ENCODE measurements at places on chromosomes 1 and 21.

DNA sequence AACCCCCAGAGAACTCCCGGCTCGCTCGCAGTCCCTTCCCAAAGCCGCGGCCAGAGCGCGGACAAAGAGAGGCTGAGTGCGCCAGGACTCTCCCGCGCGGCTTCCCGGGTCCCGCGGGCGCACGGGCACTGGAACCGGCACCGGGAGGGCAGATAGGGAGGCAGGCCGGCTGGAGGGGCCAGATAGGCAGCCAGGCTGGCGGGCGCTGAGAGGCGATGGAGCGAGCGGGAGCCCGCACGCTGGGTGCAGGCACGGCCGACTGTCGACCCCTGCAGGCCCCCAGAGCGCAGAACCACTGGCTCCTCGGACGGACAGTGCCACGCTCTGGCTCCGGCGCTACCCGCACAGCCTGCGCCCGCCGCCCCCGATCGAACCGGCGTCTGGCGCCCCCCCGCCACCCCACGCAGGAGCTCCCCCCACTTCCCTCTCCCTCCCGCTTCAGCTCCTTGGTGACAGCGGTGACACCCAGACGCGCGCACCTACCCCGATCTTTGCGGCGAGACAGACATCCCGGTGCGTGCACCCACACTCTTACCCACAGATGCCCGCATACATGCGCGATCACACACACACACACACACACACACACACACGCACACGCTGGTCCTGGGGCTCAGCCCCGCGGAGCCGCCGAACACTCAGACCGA is 534 bp downstream of the SLC6A9 start:
- DNase-seq: peak; percentile 5

GRCh38 chr1:47906527-47907176 is 90.5 kb downstream of the TRABD2B start:
- DNase-seq: no peak

GRCh38 chr1:10507111-10507879 is 32.5 kb downstream of the PEX14 start:
- DNase-seq: no peak

DNA sequence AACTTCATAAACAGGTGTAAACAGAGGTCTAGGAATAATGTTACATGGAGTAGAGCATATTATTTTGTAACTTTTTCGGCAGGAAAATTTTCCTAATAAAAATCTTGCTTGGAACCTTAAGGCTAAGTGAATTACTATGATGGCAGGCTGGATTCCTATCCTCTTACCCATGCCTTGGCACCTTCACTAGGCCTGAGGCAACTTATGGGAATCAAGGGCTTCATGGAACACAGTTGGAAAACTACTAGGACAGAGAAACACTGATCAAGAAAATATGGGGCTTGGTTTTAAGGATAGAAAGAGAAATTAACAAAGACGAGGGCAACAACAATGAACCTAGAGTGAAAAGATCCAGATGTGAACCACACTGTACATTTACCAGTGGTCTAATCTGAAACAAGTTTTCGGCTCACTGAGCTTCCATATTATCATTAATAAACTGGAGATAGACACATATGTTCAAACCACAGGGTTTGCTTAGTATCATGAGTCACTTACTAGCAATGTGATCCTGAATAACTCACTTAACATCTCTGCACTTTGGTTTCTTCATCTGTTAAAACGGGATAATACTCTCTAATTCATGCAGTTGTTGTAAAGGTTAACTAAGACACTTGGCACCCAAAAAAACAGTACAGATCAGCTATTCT is 68.5 kb downstream of the GPATCH2 start:
- DNase-seq: no peak

- no peak for DNase-seq
Observed at GRCh38 chr1:66951513-66951912, 26.7 kb downstream of the MIER1 start.

- no peak for DNase-seq
Observed at GRCh38 chr1:205344066-205344928, 12.4 kb downstream of the KLHDC8A start.

DNA sequence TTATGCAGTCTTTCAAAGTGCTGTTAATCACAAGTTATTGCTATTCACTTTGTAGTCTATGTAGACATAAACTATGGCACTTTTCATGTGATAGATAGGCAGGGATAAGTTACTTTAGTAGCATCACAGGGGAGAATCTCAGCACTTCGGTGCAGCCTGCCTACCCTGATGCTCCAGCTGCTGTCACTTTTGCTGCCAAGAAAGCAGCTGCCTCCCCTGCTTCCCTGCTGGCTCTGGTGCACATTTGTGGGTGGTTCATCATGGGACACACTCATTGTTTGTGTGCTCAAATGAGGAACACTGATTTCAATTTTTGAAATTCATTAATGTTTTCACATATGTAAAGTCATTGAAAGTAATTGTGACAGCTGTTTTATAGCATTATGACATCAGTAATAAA is 272.6 kb downstream of the S1PR1 start:
- DNase-seq: no peak

GRCh38 chr1:25809283-25809926 is 9.4 kb downstream of the SELENON start:
- no peak for DNase-seq

- no peak for DNase-seq
Observed at GRCh38 chr1:167524651-167525050, 6.3 kb upstream of the CD247 start.

- DNase-seq: no peak
Observed at GRCh38 chr21:35509001-35509704, 460.1 kb upstream of the RUNX1 start.

DNA sequence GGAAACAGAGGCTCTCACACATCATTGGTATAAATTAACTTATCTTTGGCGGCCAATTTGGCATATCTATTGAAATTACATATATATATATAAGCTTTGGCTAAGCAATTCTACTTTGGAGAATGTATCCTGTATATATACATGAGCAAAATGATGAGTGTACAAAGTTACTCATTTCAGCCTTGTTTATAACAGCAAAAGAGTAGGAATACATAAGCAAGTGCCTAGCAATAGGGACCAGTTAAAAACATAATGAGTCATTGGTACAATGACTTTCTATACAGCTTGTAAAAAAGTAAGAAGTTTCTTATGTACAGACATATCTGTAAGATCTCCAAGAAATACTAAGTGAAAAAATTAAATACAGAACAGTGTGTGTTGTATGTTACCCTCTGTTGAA is 190.8 kb downstream of the LTN1 start:
- no peak for DNase-seq

DNA sequence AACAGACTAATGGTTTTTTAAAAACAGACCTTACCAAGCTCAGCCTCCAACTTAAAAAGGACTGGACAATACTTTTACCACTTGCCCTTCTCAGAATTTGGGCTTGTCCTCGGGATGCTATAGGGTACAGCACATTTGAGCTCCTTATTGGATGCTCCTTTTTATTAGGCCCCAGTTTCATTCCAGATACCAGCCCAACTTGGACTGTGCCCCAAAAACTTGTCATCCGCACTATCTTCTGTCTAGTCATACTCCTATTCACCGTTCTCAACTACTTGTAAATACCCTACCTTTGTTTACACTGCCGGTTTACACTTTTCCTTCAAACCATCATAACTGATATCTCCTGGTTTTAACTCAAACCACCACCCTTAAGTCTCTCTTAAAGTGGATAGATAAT is 17.9 kb upstream of the ANKRD13C start:
- no peak for DNase-seq

- no peak for DNase-seq
Observed at GRCh38 chr21:34606051-34606450, 8.9 kb downstream of the RCAN1 start.

DNA sequence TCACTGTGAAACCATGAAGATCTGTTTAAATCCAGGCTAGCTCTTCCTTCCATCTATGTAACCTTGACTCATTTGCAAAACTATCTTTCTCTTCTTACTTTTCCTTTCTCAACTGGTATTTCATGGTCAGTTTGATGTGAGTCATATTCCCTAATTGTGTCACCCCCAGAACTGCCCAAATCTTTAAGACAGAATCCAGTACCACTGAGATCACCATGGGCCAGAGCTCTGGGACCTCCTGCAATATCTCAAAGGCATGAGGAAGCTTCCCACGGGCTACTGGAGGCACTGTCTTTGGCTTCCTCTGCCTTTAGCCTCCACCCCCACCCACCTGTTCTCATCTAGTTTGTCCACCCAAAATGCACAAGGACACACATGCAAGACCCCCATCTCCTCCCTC is 274.4 kb upstream of the FMN2 start:
- no peak for DNase-seq

- DNase-seq: no peak
Observed at GRCh38 chr1:232145768-232146167, 484.2 kb downstream of the SIPA1L2 start.

- no peak for DNase-seq
Observed at GRCh38 chr1:115229016-115229415, 109.0 kb downstream of the NGF start.

- DNase-seq: no peak
Observed at GRCh38 chr1:156998840-156999500, 46.6 kb downstream of the ARHGEF11 start.

- DNase-seq: no peak
Observed at GRCh38 chr1:36994868-36995267, 39.4 kb downstream of the GRIK3 start.

GRCh38 chr21:45168522-45168921 is 94.1 kb downstream of the ADARB1 start:
- DNase-seq: no peak

GRCh38 chr21:41142051-41142795 is 25.7 kb upstream of the BACE2 start:
- DNase-seq: no peak

- no peak for DNase-seq
Observed at GRCh38 chr21:39863111-39863510, 4.1 kb upstream of the PCP4 start.

GRCh38 chr1:226002667-226003501 is 3.7 kb upstream of the SDE2 start:
- no peak for DNase-seq

DNA sequence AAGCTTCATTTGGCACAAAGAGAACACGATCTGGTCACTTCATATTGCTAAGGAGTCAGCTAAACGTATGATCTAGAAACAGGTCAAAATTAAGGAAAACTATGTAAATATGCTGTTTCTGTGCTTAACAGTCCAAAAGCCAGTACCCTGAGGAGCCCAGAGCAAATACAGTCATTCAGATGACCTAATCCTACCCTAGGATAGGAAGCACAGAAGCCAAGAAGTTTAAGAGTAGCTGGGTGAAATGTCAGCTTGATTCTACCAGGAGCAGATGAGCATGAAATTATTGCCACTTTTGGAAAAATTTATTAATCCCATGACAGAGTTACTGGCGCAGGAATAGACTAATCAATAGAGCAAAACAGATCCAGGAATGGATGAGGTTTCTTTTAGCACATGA is 18.3 kb downstream of the SORT1 start:
- DNase-seq: no peak

DNA sequence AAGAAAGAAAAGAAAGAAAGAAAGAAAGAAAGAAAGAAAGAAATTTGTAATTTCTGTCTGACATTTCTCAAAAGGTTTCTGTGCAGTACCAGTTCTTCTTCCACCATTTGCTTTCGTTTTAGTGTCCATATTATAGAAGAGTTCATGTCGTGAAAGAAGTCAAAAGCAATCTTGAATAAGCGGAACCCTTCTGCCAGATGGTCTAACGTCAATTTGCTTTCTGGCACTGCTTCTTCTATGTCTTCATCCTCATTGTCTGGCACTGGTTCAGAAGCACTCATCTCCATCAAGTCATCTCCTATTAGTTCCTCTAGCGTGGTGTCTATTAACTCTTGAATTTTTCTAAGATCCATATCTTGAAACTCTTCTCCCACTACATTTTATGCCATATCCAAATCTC is 170.0 kb upstream of the KCTD3 start:
- DNase-seq: no peak

DNA sequence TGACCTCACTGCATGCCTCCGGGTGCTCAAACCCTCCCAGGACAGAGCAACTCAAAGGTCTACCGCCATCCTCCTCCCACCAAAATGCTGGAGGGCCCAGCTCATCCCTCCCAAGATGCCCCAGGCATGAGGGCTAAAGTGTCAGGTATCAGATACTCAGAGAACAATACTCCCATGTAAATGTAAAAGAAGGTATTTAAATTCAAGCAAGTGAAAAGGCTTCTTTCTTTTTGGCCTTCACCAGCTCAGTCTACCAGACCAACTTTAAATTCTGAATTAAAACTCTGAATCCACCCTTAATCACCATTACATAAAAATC is 3.0 kb downstream of the PARP1 start:
- DNase-seq: no peak

- no peak for DNase-seq
Observed at GRCh38 chr1:201013991-201014815, 9.3 kb downstream of the KIF21B start.

DNA sequence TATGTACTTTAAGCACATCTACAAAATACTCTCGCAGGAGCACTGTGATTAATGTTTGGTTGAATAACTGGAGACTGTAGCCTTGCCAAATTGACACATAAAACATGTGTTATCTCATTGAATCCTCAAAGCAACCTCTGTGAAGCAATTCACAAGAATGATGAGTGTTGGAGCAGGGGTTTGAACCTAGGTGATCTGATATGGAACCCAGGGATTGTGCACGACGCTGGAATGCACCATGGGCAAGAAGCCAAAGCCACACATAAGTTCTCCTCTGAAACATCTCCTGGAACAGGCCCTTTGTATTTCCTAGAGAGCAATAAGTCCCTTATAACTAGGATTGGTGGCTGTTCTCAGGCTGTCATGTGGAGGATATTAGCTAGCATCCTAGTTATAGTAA is 124.6 kb upstream of the IVNS1ABP start:
- DNase-seq: no peak

DNA sequence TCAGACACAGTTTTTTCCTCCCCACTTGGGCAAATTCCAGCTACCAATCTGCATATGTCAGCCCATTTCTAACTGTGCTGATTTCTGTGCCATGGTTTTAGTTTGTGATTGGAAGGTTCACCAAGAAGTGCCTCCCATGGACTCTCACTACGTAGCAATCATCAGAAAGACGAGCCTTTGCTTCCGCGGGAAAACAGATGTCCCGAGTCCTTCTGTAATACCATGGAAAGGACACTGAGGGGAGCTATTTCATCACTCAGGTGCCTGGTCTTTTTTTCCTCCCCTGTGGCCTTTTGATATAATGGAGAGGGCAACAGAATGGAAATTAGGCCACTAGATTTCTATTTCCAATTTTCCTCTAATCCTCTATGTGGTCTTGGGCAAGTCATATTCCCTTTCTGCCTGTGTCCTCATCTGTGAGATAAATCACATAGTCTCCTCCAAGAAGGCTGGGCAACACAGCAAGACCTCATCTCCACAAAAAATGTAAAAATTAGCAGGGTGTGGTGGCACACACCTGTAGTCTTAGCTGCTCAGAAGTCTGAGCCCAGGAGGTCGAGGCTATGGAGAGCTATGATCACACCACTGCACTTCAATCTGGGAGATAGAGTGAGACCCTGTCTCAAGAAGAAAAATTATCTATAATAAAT is 24.8 kb downstream of the LEMD1 start:
- DNase-seq: no peak

DNA sequence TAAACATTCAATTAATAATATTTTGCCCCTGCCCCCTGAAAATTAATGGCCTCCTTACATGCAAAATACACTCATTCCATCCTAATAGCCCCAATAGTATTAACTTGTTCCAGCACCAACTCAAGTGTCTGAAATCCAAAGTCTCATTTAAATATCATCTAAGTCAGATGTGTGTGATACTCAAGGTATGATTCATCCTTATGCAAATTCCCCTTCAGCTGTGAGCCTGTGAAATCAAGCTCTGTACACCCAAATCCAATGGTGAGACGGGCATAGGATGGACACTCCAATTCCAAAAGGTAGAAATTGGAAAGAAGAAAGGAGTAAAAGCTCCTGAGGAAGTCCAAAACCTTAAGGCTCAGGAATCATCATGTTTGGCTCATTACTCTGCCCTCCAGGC is 83.5 kb downstream of the HHAT start:
- no peak for DNase-seq
